Stimulated activated CD8-positive, alpha-beta memory T cell treated with anti-CD3 and anti-CD28 coated beads, Interleukin-15, amount 100 ng/mL, for 24 hours (primary cell): ENCODE measurements at places on chromosomes 2 and 18.

DNA sequence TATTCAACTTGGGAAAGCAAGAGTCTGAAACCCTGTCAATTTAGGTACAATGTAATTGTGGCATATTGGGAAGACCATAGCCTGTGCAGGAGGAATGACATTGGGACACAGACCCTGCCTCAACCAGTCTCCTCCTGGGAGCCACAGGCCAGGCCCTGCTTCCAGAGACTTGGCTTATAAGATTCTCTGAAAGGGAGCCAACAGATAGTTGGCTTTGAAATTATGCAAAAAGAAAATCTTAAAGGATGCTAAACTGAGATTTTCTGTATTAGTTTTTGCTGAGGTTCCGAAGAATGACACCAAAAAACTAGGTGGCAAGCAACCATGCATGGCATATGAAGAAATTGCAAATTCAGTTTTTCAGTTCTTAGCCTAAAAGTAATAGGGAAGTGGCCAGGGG is 76.4 kb upstream of the CYRIA start:
- DNase-seq: no peak

DNA sequence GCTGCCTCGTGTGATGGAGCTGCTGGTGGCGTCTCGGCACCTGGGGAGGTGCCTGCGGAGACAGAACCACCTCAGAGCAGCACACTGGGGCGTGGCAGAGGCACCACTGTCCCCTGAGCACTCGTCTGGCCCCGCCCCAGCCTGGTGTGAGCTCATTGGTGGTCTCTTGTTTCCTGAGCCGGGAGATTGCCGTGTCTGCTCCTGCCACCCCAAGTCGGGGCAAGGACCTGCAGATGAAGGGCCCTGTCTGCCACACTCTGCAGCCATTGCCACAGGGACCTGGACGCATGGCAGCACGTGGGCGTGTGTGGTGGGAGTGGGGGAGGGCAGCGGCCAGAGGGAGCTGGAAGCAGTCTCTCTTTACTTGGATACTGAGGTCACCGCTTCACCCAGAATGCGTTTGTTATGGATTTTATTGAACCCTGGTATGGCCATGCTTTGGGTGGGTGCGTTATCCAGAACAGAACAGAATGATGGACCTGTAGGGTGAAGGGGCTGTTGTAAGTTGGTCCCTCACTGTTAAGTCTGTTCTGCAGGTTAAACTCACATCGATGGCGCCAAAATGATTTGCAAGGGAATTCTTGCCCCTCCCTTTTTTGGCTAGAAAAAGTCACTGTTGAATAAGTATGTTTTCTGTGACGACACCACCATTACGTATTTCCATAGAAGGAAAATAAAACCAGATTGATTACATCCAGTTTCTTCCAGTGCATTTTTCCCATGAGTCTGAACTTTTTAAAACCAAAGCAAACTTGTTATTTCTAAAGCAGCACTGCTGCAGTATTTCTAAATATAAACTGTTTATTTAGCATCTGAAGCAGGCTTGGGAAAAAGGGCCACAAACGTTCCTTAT is 92.0 kb downstream of the USP40 start:
- no peak for DNase-seq

DNA sequence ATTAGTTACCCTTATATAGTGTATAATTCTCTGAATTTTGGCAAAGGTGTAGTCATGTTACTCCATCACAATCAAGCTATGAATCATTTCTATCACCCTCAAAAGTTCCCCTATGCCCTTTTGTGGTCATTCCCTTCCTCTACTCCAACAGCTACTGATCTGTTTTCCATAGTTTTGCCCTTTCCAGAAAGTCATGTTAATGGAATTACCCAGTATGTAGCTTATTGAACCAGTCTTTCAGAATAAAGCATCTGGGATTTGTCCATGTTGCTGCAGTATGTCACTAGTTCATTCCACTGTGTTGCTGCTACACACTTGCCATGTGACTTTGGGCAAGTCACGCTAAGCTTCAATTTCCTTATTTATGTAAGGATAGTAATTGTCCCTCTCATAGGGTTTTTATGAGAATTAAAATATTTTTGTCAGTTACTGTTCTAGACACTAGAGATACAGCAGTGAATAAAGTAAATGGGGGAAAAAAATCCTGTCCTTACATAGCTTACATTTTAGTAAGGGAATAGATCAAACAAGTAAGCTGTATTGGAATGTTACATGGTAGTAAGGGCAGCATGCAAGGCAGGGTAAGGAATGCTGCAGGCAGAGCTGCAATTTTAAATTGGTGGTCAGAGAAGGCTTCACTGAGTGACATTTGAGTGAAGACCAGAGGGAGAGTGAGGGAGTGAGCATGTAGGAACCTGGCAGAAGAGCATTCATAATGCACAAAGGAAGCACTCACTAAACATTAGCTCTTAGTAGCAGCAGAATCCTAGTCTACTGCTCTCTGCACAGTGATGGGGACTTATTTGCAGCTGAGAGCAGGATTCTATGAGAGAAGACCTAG is 80.3 kb upstream of the TSPYL6 start:
- no peak for DNase-seq

- DNase-seq: no peak
Measured at GRCh38 chr2:123051136-123051535, 974.0 kb upstream of the CNTNAP5 start.

DNA sequence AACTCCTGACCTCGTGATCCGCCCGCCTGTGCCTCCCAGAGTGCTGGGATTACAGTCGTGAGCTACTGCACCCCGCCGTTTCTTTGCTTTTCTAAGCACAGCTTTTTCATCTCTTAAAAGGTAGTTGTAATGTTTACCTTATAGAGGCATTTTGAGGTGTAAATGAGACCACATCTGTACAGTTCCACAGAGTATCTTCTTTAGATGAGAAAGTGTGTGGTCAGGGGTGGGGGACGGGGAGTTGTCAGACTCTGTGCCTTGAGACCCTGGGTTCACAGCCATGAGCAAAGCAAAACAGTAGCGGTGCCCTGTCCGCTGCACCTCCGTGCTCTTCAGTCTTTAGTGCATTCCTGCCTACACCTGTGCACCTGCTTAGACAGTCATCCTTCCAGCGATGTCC is 251.6 kb downstream of the ZNF407 start:
- DNase-seq: no peak

GRCh38 chr2:33589444-33589843 is 9.7 kb downstream of the FAM98A start:
- no peak for DNase-seq

DNA sequence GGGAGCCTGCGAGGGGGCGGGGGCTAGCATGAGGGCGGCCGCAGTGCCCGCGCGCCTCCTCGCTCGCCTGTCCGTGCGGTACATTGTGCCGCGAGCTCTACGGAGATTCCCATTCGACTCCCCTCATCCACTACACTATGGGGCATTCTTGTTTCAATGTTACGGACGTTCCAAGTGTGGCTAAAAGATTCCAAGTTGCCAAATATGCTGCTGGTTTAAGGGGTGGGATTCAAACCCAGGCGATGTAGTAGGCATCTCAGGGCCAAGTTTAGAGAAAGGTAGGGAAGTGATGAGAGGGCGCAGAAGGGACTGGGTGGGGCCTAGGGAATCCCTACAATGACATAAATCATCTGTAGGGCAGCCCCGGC is 10.0 kb upstream of the CRYBA2 start:
- DNase-seq: no peak
